Uterus (tissue), 4 donors: ENCODE measurements at places on chromosomes 6 and 20.

GRCh38 chr20:15609921-15610320 is 963.3 kb downstream of the KIF16B start:
- DNase-seq = no peak

DNA sequence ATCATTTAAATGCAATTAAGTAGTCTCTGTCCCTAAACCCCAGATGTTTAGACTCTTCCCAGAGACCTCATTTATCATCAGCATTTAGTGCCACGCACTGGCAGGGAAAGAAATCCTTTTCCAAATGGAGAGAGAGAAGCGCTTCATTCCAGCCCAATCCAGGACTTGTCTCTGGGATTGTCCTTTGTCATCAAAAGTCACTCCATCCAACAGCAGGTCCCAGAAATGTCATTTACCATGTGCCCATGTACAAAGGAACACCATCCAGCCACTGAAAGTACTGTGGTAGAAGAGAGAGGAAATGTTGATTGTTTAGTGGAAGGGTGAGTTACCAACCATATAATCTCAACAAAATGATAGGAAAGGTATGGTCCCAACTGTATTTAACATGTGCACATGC is 66.9 kb upstream of the SMIM28 start:
- DNase-seq = no peak

DNA sequence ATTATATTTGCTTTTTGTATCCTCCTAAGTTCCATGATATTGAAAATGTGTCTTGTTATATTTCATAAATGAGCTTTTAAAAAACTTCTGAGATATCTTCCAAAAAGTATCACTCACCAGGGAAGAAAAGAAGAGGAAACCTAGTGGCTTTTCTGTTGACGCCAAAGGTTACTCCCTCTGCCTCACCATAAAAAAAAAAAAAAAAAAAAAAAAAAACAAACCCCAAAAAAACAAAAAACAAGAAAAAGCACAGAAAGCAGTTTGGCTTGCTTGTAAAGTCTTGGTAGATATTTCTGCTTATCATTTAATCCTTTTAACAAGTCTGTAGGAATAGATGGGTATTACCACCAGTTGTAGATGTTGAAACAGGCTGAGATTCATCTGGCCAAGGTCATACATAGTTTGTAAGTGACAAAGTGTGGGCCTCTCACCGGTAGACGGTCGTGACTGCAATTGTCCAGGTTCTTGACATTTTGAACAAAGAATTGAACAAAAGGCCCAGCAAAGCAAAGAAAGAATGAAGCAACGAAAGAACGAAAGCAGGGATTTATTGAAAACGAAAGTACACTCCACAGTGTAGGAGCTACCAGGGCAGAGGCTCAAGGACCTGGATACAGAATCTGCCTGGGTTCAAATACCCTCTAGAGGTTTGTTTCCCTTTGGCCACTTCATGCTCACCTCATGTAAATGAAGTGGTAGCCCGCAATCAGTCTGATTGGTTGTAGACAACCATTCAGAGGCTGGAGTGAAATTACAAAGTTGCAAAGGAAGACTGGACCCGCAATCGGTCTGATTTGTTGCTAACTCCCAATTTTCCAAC is 11.6 kb upstream of the ELOVL5 start:
- no peak for DNase-seq

DNA sequence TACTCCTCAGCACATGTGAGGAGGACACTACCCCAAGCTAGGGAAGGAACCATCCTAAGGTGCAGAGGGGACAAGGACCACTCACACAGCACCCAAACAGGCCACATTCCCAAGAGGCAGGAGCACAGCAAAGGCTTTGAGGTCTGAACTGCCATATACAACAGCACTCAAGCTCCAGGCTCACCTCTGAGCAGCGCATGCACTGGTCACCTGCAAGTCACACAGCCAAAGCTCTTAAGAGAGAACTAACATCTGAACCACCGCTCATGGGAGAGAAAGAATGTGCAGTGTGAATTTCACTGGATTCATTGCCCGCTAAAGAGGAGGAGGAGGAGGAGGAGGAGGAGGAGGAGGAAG is 31.0 kb downstream of the NPEPL1 start:
- DNase-seq = no peak

GRCh38 chr6:117550078-117550600 is 52.2 kb downstream of the GOPC start:
- no peak for DNase-seq

DNA sequence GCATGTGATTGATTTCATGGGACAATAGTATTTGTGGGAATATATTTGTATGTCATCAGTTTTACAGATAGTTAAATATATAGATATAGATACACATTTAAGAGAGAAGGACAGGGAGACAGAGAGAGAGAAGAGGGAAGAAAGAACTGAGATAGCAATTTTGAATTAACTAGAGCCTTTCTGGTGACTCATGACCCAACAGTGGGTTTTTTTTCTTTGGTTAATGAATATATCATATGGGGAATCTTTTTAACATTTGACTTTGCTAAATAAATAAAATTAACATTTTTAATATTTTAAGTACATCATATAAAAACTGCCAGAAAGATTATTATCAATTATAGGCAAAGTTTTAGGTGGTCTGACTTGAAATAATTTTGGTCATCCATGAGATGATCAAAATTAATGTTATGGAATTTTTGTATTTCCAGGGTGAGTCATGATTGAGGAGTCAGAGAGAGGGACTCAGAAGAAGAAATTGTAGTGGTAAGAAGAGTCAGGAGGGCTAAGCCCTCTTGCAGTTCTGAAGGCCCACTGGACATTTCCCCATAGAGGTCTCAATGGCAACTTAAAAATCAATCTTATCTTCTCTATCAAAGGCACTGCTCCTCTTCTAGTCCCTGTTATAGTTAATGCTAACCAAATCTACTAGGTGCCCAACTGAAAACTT is 508.1 kb upstream of the MAP3K7 start:
- no peak for DNase-seq

DNA sequence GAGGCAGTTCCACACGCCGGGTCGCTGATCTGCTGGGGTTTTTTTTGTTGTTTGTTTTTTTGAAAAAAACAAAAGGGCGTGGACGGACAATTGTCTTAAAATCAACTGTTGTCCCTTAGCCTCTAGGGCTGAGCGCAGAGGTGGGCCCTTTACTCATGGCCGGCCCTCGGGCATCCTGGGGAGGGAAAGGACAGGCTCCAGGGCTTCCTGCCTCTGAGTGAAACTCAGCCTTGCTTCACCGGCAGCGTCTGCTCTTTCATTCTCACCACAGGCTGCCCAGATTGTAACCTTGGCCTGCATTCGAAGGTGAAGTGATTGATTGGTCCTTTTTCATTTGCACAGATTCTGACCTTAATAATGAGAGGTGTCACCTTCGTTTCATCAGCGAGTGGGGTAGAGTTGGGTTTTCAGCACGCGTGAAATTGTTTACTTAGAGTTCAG is 797 bp downstream of the SMIM13 start:
- peak; percentile 27 for DNase-seq

DNA sequence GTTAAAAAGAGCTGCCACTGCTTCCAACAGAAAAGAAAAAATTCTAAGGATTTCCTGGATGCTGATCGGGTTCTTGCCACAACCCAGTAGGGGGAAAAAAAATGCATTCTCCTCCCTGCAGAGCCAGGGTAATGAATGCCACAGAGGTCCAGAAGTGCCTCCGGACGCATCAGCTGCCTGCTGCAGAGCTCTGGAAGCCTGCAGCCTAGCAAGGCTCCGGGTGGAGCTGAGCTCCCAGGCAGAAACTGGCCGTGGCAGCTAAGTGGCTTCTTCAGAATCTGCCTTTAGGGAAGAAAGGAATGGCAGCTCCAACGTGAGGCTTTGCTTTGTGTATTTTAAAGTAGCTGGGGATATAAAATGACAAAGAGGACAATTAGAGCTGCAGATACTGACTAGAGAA is 155.0 kb downstream of the CFAP61 start:
- no peak for DNase-seq

GRCh38 chr6:123771126-123771525 is 32.5 kb upstream of the NKAIN2 start:
- no peak for DNase-seq

GRCh38 chr6:153553627-153554026 is 422.5 kb upstream of the RGS17 start:
- DNase-seq = no peak

DNA sequence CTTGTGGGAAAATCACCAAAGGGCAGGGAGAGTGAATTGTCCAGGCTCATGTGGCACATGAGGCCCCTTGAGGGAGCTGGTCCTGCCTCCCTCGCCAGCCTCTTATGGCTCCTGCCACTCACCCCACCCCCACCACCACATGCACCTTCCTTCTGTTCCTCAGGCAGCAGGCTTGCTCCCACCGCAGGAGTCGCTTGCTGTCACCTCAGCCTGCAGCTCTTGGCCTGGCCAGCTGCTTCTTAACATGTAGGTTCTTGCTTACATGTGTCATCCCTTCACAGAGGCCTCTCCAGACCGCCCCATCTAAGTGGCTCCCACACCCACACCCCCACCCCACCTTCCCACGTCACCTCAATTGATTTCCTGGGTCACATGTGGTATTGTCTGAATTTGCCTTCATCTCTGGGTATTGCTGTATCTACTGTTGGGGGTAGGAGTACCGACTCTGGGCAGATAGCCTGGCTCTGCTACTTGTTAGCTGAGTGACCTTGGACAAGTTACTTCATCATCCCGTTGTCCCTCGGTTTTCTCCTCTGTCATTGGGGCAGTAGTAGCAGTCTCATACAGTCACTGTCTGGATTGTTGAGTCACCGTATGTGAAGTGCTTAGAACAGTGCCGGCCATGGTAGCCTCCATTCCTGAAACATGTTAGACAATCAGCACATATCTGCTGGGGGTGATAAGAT is 41.7 kb downstream of the SLC9A8 start:
- DNase-seq = no peak

- no peak for DNase-seq
Observed at GRCh38 chr6:41966961-41967311, 25.3 kb upstream of the CCND3 start.

- DNase-seq = no peak
Observed at GRCh38 chr20:50328222-50328979, 137.8 kb downstream of the CEBPB start.

DNA sequence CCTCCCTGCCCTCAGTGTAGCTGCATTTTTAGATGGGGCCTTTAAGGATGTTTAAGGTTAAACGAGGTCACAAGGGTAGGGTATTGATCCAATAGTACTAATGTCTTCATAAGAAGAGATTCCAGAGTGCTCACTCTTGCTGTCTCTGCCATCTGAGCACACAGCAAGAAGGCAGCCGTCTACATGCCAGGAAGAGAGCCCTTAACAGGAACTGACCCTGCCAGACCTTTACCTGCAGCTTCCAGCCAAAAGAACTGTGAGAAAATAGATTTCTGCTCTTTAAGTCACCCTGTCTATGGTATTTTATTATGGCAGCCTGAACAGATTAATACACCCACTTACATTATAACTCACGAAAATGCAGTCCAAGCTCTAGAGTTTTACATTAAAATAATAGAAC is 685.3 kb upstream of the MARCKS start:
- DNase-seq = no peak

GRCh38 chr20:46934746-46935287 is 40.2 kb downstream of the EYA2 start:
- no peak for DNase-seq

DNA sequence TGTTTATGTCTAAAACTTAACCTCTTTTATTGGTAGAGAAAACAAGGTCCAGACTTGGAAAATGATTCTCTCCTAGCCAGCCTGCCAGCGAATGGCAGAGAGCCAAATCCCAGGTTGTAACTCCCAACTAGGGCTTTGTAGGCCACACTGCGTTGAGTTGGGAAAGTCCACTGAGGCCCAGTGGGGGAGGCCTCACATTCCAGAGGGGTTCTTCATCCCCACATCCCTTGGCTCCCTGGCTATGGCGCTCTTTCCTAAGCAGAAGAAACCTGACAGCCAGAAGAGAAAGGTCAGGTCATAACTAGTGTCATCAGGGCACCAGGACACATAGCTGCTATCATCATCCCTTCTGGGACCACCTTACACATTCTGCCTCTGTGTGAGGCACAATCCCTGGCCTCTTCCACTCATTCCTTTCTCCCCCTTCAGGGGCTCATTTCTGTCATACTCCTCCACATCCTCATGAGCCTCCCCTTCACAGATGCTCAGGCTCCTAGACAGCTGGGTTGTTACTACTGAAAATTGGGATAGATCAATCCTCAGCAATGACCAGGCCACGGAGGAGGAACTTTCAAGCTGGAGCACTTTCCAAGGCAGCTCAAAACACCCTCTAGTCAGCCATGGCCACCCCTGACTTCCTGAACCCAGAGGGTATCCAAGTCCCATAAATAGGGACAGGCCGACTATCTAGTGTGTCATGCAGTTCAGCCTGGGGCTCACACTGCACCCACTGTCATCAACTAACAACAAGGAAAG is 48.6 kb downstream of the TCP11 start:
- DNase-seq = peak; percentile 40

- no peak for DNase-seq
Observed at GRCh38 chr20:25486377-25486776, 78.9 kb downstream of the GINS1 start.

DNA sequence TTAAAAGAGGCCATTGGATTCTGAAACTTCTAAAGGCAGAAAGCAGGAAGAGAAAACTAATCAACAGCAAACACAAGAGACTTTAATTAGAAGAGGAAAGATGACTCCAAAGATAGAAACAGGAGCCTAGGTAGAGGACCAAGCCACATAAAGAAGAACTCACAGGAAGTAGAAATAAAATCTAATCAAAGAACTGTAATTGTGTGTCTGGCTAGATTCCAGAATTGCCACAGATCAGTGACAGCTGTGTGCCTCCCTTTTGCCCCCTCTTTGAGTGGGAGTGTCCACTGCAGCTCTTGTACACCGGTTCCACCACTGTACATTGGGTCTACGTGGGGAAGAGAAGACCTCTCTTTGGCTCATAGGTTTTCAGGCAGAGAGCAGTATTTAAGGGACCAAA is 22.3 kb upstream of the THEMIS start:
- DNase-seq = no peak

DNA sequence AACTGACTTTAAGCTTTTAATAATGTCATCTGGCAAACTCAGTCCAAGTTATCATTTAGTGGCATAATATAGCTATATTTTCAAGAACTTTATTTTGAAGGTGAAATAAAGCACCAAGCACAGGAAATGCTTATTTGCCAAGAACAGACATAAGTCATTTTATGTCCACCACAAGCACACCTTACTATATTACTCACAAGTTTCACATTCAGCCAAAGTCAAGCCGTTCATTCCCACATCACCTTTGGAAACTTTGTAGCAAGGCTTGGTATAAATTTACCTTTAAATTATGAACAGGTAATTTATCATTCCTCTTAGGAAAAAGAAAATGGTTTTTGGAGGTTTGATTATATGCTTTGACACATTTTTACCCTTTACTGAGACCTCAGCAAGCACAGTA is 236.8 kb upstream of the FKBP1C start:
- no peak for DNase-seq

DNA sequence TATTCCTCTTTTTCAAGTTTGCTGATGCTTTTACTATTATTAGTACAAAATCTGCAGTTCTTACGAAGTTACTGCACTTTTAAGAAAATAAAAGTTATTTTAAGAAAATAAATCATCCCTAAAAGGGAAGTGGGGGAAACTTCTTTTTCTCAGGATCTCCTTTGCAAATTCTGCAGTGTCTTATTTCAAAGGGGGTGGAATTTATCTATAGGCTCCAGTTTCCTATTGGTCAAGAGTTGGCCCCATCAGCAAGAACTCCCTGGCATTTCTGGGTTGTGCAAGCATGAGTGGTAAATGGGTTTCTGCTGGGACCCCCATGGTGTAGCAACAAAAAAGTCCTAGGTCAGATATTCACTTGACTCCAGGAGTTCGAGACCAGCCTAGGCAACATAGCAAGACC is 136.3 kb upstream of the PRDM1 start:
- DNase-seq = no peak
